ENCODE measurements at places on chromosomes 16 and 17.

- DNase-seq, result peak; percentile 50
Observed at GRCh38 chr17:29591146-29591736, 1.7 kb upstream of the ANKRD13B start.

DNA sequence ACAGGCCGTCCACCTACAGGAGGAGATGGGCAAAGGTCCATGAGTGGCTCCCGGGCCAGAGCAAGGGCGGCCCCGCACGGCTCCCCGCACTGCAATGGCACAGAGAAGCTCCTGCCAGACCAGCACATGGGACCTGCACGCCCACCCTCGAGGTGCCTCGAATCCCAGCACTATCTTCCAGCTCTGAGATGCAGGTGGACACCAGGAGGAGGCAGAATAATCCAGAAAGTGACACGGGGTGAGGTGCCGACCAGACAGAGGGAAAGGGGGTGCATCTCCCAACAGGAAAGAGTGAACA lies 26.5 kb upstream of the C16orf95 start:
- DNase-seq, result no peak

GRCh38 chr17:19368229-19368628 lies 5.7 kb upstream of the B9D1 start:
- DNase-seq, result no peak

DNA sequence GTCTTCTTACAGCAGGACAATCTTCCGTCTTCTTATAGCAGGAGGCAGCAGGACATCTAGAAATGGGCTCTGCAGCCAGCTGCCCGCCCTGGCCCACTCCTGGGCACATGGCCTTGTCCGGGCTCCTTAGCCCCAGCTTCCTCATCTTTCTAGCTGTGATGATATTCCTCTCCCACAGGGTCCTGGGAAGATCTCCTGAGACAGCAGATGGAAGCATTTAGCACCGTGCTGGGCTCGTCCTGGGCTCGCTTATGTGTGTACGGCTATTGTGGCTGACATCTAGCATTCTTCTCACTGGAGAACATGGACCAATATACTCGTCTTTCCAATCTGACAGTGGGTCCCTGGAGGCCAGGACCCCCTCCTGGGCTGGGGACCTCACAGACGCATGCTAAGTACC lies 48.5 kb downstream of the TIMM22 start:
- no peak for DNase-seq

DNA sequence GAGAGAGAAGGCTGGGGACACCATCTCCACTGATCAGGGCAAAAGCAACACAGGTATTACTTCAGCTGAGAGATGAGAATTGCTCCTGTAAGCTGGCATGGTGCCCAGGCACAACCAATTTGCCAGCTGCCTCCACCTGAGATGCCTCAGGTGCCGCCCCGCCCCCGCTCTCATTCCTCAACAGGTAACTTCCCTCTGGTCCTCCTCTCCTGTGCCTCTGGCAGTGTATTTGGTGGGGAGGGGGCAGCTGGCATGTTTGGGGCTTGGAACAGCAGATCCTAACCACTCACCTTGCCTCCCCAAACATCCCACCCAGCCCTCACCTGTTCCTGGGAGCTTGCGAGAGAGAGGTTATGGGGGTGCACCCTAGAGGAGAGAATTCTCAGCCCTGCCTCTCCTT lies 2.9 kb upstream of the SRCIN1 start:
- DNase-seq, result no peak

GRCh38 chr16:2762711-2763110 lies 10.3 kb downstream of the SRRM2 start:
- no peak for DNase-seq

GRCh38 chr17:11074451-11074850 lies 166.6 kb upstream of the SHISA6 start:
- DNase-seq, result no peak

DNA sequence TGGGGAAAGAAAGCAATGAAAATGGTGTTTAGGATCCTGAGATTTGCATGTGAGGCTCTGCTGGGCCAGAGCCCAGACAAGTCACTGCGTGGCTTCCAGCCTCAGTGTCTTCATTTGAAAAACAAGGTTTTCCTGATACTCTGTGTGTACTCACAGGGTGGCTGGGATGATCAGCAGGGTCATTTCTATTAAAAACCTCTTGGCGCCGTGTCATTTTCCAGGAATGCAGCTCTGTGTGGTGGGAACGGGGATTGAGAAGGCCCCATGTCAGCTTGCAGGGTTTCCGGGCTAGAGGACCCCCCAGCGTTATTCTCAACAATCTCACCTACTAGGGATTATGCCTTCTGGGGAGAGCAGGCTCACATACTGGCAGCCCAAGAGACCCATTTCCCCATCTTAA lies 73.5 kb downstream of the FOXL1 start:
- DNase-seq, result no peak

DNA sequence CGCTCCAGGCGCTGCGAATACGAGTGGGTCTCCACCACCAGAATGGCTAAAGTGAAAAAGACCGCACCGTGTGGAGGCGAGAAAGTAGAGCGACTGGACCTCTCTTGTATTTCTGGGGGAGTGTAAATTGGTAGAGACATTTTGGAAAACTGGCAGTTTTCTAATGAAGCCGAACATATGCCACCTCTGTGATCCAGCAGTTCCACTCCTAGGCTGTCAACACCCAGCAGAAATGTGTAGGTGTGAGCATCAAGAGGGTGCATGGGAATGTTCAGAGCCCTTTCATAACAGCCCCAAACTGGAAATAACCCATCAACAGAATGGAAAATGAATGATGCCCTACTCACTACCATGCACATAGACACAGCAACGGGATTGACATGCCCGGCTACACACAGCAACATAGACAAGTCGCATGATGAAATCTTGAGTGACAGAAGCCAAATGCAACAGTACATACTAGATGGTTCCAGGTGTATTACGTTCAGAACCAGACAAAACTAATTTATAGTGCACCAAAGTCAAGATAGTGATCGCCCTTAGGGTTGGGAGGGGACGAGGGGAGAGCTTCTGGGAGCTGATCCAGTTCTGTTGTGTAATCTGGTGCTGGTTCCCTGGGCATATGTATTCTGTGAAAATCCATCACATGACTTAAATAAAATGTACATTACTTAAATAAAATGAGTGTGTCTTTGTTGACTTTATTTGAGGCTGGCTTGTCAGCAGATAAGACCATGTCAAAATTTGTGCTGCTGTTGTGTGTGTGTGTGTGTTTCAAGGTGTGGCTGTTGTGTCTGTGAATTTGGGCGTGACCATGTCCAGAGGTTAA lies 877 bp upstream of the BCL7C start:
- DNase-seq, result no peak

DNA sequence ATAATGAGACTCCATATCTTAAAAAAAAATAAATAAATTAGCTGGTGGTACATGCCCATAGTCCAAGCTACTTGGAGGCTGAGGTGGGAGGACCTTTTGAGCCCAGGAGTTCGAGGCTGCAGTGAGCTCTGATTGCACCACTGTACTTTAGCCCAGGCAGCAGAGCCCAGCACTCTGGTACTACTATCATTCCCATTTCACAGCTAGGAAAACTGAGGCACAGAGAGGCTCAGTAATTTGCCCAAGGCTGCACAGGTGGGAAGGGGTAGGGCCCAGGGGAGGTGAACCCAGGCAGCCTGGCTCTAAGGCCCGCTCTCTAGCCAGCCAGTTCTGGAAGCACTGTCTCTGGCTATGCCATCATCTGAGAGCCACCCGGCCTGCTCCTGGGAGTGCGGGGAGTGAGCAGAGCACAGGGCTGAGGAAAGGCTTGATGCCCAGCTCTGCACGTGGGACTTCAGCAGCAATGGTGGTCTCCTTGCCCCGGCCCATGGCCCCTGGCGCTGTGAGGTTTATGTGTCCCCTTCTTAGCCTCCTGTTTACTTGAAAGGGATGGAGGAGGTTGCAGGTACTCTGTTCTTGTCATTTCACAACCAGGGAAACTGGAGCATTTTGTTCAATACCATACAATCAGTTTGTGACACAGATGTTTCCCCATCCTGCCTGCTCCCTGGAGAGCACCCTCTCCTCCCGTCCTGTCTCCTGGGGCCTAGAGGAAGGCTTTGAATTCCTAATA lies 222.3 kb downstream of the KATNIP start:
- DNase-seq, result no peak

GRCh38 chr17:44333371-44333770 lies 8.7 kb upstream of the SLC25A39 start:
- no peak for DNase-seq

DNA sequence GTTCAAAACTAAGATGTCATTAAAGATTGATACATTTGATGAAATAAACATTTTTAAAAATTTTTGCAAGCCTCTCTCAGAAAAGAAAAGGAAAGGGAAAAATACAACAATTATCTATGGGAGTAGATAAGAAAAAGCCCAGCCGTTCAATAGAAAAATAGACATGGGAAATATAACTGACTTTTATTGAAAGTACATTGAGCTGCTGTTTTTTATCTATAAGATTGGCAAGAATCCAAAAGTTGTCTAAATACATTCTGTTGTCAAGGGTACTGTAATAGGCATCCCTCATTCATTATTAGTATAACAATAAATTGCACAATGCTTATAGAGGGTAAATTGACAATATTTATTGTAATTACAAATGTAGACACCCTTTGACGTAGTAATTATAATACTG lies 38.4 kb upstream of the IRX6 start:
- no peak for DNase-seq
